ENCODE measurements at places on chromosomes 6 and 20. TPM values are rescaled to one million over a fixed set of nuclear protein-coding genes. Genes with fewer than 3 reads are reported as not detected.

The NR2E1 gene
- total RNA-seq: not detected

The EEF1A2 gene
- 0.79 TPM for total RNA-seq

The CNKSR3 gene
- total RNA-seq: 3.6 TPM

The BANF2 gene
- not detected for total RNA-seq

The SAMD3 gene
- total RNA-seq: 4.4 TPM
